ENCODE measurements at places on chromosomes 1 and 21.

GRCh38 chr1:98660940-98661543, 479 bp upstream of the SNX7 start:
- no peak for DNase-seq

DNA sequence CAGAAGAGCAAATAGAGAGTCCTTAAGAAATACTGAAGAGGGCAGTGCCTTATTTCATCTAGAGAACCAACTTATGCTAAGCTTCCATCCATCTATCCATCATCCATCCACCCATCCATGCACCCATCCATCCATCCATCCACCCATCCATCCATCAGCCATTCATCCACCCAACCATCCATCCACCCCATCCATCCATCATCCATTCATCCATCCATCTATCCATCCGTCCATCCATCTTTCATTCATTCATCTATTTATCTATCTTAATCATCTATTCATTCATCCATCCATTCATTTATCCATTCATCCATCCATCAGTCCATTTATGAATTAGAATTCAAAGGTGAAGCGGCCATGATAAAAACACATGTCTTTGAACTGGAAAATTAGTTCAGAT, 171.5 kb upstream of the FMN2 start:
- DNase-seq: no peak

DNA sequence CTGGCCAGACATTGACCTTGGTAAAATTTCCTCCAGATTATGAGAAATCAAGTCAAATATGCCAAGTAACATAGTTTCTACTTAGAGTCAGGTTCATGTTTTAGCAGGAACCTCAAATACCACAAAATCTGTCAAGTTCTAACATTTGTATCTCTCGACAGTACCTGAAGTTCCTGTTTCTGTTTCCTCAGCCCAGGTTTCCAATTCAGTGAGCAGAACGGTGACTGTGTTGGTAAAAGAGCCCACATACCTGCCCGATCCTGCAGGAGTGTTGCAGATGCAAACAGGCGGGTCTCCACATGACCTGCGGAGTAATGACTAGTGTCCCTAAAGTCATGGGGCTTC, 57.9 kb upstream of the LGALS8 start:
- no peak for DNase-seq

- no peak for DNase-seq
Measured at GRCh38 chr21:42149656-42150473, 69.1 kb upstream of the ABCG1 start.

DNA sequence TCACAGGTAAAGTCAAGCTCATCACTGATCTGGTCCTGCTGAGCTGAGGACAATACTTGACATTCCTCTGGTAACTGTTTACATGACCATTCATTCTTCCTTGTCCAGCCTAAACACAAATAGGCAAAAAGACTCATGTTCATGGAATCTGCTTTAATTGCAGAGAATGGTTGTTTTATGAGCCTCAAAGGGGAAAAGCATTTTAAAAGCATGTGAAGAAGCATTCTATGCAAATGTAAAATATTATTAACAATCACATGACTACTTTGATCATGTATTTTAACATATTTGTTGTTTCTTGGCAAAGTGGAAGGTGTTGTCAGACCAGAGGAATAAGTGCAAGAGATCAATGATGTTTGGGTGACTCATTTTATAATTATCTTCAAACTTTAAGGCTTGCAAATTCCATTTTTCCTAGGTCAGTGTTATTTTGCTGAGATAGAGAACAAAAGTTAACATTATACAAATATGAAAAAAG, 133.7 kb downstream of the RUNX1 start:
- DNase-seq: no peak

DNA sequence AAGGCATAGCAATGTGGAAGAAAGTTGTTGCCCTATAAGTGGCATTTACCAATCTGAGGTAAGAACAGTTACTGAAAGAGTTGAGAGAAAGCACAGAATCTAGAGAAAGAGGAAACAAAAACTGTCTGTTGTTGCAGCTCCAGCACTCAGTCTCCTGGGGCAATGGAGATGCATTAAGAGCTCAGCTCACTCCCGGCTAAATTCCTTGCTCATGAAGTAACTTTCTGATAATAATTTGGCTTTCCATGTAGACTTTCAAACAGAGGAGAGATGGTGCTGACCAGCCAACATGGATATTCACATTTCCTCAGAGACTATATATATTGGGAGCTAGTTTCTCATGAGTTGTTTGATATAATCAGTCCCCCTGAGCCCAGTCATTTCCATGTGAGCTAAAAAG, 135.3 kb downstream of the GDAP2 start:
- DNase-seq: no peak

- no peak for DNase-seq
Measured at GRCh38 chr1:53811414-53811851, 26.7 kb downstream of the NDC1 start.

DNA sequence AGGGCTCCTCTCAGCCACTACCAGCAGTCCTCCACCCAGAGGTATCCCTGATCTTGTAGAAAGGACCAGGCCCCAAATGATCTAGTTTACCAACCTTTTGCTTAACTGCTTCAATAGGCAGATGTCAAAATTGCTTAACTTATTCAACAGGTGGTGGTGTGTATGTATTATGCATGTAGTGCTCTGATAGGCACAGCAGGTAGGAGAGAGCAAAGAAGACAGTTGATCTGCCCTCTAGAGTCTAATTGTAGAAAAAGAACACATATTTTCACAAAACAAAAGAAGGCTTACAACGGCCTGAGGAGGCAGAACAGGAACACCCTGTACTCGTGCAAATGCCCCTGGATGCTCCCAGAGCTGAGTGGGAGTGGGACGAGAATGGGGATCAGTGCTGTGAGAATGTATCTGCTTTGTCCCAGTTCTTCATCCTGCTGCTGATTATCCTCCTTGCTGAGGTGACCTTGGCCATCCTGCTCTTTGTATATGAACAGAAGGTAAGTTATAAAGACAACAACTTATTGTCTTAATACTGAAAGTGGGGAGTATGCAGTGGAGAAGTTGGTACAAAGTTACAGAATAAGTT, 21.1 kb downstream of the CD53 start:
- no peak for DNase-seq

DNA sequence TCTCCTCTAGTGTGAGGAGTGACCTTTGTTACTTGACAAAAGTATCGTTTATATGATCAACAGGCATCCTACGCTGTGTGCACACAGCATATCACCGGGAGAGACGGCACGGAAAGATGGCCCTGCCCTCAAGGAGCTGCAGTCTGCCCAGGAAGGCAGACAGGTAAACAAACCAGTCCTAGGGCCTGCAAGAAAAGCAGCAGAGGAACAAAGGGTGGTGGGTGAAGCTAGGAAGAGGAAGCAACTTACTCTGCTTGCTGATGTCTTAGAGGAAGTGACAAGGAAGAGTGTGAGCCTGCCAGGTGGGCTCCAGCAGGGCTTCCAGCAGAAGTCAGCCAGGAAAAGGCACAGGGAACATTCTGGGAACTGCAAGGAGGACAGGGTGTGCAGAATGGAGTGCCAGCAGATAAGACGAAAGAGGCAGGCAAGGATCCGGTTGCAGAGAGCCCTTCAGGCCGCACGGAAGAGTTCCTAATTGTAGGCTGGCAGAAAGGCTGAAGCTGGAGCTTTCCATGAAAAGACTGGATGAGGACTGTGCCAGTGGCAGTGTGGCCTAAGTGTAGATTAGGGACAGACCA, 106.7 kb downstream of the SLC45A1 start:
- DNase-seq: no peak

GRCh38 chr1:205284420-205285144, 37.0 kb downstream of the NUAK2 start:
- DNase-seq: peak; percentile 48

- DNase-seq: no peak
Measured at GRCh38 chr1:110309767-110310166, 29.4 kb upstream of the RBM15 start.

DNA sequence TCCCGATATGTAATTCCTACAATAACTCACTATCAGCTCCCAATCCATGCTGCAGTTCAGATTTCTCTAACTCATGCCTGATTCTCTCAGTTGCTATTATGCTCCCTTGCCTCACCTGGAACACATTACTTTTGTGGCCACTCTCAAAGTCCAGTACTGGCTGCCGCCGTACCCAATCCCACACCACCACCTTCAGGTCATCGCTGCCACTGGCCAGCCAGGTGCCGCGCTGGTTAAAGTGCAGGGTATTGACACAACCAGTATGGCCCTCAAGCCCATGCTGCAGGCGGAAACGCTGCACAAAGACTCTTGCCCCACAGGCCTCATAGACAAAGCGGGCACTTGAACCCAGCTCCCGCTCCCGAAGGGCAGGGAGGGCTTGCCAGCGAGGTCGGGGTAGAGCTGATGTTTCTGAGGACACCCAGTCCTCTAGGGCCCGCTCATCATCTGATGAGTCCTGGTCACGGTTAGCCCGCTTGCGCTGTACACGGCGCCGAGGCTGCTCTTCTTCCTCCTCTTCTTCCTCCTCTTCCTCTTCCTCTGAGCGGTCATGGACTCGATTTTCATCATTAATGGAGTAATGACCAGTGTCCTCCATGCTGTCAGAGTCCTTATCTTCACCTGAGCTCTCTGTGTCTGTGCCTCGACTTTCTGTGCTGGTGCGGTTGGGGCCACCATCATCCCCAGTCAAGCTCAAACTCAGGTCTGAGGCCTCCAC, 22.6 kb downstream of the DCAF8 start:
- no peak for DNase-seq

DNA sequence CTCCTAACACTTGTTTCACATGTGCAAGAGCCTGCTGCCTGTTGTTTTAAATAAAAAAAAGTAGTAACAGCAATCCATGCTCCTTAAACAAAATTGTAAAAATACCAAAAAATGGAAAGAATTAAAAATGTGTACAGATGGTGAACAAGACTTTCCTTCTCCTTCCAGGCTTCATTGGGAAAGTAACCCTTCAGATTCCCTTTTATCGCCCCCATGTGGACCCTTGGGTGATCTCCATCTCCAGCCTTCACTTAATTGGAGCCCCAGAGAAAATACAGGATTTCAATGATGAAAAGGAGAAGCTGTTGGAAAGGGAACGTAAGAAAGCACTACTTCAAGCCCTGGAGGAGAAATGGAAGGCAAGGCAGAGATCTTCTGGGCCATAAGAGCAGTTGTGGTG, 14.2 kb downstream of the VPS13D start:
- DNase-seq: no peak

- no peak for DNase-seq
Measured at GRCh38 chr1:58310881-58311280, 235.6 kb downstream of the OMA1 start.

- no peak for DNase-seq
Measured at GRCh38 chr21:33964706-33965325, 49.2 kb upstream of the ATP5PO start.

DNA sequence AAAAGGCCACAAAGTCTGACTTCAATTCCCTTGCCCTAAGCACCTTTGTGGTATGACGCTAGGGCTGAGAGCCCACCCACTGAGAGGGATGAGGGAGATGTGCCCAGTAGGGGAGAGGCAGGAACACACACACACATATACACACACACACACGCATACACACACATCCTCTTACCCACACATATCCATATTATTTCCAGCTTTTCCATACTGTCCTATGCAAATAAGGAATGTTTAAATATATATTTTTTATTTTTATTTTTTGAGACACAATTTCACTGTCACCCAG, 3.0 kb downstream of the RAB25 start:
- DNase-seq: no peak

GRCh38 chr1:91754816-91755580, 131.0 kb downstream of the TGFBR3 start:
- no peak for DNase-seq

DNA sequence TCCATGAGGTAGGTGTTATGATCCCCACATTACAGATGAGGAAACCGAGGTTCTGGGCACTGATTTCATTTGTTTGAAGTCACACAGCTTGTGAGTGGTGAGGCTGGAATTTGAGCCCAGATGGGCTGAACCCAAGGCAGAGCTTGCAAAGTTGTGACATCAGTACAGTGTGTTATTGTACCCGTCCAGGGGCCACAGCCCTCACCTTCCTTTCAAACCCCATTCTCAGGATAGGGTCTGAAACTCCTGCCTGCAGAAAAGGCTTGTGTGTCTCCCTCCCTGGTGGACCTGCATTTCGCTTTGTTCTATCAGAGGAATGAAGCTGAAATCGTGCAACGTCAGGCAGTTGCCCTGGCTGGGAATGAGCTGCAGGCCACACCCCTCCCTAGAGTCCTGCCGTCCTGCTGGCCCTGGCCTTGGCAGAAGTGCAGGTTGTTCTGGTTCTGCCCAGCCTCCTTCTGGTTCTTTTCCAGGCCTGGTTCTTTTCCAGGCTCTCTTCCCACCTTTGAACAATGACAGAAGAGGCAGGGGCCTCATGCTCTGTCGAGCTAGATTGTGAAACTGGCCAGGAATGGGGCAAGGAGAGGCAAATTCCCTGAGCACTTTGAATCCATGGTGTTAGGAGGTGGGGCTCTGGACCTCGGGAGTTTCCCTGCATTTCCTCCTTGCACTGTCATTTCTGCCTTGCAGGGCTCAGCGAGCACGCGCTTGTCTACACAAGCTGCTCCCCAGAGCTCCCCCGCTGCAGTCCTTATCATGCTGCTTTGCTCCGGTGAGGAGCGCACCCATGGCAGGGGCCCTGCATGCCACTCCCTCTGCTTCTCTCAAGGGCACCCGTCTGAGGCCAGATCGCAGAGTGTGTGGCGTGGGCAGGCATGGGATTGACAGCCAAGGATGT, 8.2 kb upstream of the MYOM3 start:
- no peak for DNase-seq

GRCh38 chr21:33196941-33197374, 32.8 kb upstream of the IFNAR2 start:
- DNase-seq: no peak

DNA sequence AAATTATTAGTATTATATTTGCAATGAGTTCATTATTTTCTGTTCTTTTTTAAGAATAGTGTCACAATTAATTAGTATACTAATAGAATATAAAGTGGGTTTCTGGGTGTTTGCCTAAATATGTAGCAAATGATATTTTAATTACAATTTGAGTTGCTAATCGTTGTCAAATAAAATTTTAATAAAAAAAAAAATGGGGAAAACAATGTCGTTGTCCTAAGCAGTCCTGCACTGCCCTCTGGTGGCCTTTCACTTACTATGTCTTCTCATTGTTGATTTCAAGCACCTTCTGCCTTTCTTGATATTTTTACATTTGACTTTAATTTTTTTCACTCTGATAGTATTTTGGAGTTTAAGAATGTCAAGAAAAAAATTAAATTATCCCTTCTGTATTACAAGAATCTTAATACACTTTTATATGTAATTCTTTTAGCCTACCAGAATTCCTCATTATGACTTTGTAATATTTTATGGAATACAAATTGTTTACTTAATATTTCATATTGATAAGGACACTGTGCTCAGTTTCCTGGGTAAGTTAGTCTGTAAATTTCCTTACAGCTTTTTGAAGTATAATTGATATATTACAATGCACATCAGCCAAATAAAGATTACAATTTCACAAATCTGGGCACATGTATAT, 104.5 kb upstream of the FMN2 start:
- DNase-seq: no peak

GRCh38 chr1:5670590-5671350, 321.5 kb downstream of the NPHP4 start:
- no peak for DNase-seq

GRCh38 chr1:180231506-180231921, 1.4 kb downstream of the LHX4 start:
- DNase-seq: no peak
